ENCODE measurements at places on chromosomes 6 and 20.

- no peak for DNase-seq
Observed at GRCh38 chr6:111874025-111874415, 768 bp upstream of the FYN start.

DNA sequence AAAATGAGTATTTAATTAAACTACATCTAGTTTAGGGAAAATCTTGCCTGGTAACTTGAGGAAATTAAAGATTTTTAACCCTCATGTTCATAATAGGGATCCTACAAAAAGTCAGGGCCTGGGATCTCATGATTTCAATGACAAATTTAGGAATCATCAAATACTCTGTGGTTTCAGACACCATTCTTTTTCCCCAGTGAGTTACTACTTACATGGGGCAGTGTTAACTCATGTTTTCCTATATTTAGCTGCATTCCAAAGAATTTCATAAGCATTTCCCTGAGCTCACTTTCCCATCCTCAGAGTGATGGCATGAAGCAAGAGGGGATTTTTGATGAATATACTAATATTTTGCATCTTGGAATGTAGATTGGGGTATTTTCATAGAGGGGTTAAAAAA is 321.7 kb downstream of the CENPW start:
- no peak for DNase-seq

DNA sequence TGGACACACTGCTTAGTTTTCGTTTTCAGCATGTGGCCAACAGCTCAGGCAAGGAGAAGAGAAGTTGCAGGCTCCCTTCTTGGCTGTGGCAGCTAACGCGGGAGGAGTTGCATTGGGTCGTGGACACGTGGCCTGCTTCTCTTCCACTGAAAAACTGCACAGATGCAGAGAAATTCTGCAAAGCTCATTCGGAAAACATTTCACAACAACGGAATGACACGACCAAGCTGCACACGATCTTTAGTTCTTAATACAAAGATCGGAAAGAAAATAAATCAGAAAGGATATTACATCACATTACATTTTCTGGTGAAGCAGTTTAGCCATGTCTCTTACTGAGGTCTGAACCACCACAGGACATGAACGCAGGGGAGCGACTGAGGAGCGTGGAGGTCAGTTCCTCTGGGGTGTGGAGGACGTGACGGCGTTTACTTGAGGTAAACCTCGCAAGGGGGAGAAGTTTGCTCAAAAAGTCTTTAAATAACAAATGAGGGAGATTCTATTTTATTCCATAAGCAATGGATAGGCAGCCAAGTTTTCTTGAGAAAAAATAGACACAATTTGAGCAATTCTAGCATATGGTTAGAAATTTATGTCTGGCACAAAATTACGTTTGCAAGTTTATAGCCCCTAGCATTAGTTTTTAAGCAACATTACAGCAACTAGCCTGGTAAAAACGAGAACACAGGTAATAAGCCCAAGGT is 178.3 kb downstream of the THBS2 start:
- peak; percentile 67 for DNase-seq

GRCh38 chr6:113674075-113674474 is 183.1 kb upstream of the MARCKS start:
- no peak for DNase-seq

DNA sequence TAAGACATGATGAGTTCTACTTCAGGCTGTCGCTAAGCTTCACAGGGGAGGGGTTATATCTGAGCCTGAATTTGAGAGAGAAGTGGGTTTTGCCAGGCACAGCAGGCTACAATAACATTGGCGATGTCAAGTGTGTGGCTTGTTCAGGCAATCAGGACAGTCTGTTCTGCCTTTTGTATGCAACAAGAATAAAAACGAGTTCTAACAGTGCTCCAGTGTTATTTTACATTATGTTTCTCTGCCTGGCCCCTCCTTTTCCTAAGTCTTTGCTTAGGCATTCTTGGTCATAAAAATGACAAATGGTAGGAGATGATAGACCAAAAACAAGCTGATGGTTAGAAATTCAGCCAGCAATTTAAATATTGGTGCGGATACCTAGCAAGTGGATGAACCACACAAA is 26.8 kb downstream of the PAQR8 start:
- DNase-seq, result no peak

DNA sequence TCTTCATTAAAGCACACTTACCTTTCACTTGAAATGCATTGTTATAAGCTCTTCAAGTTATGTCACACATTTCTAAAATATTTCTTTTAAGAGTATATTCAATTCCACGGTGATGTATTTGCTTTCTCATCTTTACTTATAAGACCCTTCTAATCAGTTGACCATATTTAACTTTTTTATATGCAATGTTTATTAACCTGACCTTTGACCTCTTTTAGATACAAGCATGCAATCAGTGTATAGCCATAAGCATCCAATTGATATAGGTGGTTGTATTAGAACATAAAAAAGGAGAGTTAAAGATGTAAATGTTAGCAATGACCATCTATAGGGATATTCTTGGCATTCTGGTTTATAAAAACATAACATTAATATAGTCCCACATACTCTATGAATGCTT is 9.2 kb downstream of the USP49 start:
- no peak for DNase-seq

DNA sequence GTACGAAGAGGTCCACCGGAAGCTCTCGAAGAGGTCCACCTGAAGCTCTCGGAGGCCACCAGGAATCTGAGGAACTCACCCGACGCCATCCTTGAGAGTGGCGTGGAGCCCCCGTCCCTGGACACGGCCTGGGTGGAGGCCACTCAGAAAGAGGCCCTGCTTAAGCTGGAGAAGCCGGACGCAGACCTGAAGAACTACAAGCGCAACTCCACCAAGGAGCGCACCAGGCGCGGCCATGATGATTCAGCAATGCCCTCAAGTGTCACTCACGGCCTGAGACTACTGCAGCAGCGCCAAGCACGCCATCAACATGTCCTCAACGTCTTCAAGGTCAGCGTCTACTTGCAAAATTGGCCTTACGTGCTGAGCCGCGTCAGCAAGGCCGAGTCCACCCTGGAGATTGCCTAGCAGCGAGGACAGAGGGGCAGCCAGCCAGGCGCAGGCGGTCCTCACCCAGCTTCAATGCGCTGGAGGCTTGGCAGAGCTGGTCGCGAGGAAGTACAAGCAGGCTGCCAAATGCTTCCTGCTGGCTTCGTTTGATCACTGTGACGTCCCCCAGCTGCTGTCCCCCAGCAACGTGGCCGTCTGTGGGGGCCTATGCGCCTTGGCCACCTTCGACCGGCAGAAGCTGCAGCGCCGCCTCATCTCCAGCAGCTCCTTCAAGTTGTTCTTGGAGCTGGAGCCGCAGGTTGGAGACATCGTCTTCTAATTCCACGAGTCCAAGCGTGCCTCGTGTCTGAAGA is 7.7 kb upstream of the GJA10 start:
- DNase-seq, result no peak

- DNase-seq, result no peak
Observed at GRCh38 chr6:147117011-147117410, 87.2 kb upstream of the STXBP5 start.

GRCh38 chr6:158415666-158416065 is 103.4 kb downstream of the TULP4 start:
- no peak for DNase-seq

GRCh38 chr6:36120979-36121786 is 9.1 kb upstream of the MAPK13 start:
- DNase-seq, result peak; percentile 70

GRCh38 chr6:105536961-105537360 is 134.1 kb upstream of the PREP start:
- no peak for DNase-seq

DNA sequence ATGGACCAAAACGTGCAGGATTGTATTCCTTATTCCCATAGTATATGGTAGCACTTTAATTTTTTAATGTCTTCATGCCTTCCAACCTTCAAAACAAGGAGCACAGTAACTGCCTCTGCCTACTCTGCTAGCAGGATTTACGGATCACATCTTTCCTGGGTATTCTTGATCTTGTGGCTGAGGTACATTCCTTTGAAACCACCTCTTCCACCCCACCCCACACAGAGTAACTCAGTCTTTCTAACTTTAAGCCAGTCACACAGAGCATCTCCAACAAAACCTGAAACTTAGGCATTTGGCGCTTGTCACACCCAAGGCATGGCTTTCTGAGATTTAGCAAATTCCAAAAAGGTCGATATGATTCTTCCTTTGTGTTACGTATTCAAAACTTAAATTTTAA is 2.3 kb upstream of the ID4 start:
- DNase-seq, result no peak

DNA sequence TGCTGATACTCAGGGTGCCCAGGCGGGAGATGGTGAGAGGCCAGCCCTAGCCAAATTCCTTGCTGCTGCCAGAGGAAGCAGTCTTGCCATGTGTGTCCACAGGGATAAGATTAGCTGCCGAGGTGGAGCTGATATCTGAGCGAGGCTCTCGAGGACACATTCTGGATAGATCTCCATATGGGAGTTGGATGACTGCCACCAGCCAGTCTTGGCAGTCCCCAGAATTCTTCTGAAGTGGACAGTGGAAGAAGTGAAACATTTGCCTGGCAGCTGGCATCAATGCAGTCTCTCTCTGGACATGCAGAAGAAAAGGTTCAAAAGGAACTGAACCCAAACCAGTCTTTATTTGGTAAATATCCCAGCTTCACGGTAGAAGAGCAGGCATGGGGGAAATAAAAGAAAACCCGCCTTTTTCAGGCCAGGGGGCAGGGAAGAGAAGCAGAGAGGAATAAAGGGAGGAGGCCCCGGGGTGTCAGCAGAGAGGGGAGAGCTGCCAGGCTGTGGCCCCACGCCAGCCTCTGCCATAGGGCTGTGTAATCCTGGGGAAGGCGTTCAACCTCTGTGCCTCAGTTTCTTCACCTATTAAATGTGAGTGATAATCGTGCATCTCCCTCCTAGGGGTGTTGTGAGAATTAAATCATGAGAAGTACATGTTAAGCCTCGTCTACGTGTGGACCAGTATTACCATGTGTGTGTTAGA is 3.7 kb upstream of the FUCA2 start:
- peak; percentile 55 for DNase-seq

DNA sequence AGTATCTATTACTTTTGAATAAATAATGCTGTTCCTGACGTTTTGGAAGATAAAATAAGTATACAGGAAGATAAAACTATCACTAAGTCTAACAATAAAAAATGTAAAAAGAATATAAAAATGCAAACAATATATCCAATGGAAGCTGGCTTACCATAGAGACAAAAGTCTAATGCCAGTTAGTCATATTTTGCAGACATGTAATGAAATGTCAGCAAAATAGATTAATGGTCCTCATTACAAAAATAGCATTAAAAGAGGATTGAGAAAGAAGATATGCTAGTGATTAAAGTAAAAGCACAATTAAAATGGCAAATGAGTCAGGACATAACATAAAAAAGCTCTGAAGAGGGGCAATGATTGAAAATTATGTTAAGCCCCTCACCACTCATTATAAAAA is 265.0 kb downstream of the MMUT start:
- DNase-seq, result no peak

DNA sequence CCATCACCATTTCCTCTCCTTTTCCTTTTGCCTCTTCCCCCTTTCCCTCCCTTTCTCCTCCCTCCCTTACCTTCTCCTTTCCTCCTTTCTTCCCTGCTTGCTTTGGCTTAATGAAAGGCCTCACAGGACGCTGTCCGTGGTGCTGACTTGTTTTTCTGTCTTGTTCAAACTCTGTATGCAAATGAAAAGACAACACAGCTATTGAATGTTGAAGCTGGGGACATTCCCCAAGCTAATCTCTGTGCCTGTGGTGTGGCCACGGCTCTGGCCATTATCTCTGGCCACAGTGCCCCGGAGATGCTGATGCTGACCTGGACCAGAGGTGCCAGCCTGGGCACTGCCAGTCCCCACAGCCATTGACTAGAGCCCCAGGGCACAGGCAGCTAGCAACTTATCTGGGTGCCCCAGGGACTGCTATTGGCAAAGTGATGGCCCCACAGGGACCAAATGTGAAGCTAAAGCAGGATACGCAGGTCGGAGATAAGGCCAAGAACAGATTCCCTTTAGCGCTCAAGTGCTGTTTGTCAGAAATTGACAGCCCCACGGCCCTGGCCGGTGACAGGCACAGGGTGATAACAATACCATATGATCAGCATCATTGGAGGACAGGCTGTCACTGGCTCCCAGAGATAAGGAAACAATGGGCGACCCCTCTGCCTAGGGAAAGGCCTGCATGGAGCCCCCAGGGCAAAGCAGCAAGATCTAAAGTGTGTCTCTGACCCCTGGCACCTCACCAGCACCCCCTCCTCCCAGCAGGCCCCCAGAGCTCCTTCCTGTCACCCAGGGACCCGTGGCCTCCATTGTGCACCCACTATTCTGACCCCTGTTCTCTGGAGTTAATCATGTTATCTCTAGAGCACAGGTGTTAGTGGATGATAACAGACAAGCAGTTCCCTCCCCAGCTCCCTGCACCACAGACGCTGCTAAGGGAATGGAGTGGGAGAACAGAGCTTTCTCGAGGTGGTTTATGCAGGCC is 31.6 kb upstream of the SLC32A1 start:
- DNase-seq, result no peak

All from psoas muscle (tissue), 8 donors.